ENCODE measurements at places on chromosomes 4 and X.

- DNase-seq = no peak
Measured at GRCh38 chrX:152989292-152989658, 4.6 kb downstream of the PNMA5 start.

GRCh38 chrX:15055146-15055930 lies 182.1 kb downstream of the MOSPD2 start:
- no peak for DNase-seq

DNA sequence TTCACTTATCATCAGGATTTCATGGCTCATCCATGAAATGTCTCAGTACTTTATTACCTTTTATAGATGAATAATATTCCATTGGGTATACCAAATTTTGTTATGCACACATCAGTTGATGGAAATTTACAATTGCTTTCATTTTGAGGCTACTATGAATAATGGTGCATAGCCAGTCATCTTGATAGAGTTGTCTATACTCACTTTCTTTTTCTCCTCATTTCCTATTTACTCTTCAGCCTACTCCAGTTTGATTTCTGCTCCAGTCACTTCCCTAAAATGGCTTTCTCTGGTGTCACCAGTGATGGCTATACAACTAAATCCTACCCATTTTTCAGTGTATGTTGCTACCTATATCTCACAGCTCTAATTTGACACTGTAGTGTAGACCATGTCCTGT lies 743.5 kb upstream of the MAGEB2 start:
- no peak for DNase-seq

DNA sequence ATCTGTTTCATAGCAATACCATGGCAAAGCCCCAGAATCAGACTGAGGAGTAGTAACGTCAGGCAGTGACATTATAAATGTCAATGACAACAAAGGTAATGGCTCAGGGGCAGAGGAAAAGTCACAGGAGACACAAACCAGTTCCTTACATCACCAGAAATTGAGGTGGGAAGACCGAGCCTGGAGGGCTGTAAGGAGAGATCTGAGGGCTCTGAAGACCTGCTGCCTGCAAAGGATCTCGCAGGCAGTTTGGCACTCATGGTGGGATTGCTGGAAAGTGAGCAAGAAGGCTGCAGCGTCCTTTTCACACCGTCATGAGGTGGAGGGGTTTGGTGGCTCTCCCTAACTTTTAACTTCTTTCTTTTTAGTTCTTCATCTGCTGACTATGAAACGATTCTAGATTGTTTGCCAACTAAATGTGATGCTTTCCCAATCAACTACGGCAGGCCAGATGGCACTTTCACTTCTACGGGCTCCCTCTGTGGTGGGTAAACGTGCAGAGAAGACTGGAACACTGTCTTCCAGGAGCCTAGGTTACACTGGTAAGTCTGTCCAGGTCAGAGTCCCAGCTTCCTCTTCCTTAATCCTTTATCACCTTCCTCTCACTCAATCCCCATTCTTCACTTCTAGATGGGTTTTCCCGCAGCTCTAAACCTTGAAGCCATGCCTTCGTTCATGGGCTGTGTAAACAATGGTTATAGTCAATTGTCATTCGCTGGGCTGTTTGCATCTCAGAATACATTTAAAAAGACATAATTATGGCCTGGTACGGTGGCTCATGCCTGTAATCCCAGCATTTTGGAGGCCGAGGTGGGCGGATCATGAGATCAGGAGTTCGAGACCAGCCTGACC lies 58.2 kb downstream of the TBC1D9 start:
- DNase-seq = no peak

- DNase-seq = no peak
Measured at GRCh38 chr4:61992351-61992750, 792.2 kb downstream of the ADGRL3 start.

DNA sequence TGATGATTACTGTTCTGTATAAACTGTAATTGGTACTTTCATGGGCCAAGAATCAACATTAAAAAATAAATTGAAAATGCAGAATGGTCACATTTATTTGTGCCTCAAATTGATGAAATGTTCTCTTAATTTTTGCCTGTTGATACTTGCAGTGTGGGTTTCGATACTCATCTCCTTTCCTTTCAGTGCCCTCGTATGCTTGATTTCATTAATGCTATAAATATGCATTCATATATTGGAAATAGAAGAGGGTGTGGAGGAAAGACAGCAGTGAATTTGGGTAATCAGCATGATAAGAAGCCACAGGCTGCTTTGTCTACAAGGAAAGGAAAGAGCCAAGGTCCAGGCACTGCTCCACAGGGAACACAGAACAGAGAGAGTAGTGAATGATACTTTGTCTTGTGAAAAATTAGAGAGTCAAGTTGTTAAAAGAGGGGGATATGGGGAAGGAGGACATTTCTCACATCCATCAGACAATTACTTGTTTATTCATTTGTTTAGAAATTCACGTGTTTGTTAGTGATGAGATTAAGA lies 1.0 kb upstream of the DDX60 start:
- no peak for DNase-seq

DNA sequence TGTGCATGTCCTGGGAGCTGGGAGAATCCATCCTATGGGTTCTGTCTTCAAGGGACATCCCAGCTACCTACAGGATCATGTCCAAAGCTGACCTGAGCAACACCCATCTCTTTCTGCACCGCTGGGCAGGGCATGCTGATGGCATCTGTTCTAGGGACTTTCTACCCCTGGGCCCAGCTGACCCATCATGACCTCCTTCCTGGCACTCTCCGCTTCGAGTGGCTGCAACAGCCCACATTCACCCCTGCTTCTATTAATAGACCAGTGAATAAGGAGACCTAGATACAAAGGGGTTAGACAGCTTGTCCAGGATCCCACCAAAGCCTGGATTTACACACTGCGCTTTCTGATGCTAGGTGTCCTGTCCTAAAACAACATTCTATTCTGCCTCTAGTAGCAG lies 44.6 kb upstream of the GPR173 start:
- DNase-seq = no peak

DNA sequence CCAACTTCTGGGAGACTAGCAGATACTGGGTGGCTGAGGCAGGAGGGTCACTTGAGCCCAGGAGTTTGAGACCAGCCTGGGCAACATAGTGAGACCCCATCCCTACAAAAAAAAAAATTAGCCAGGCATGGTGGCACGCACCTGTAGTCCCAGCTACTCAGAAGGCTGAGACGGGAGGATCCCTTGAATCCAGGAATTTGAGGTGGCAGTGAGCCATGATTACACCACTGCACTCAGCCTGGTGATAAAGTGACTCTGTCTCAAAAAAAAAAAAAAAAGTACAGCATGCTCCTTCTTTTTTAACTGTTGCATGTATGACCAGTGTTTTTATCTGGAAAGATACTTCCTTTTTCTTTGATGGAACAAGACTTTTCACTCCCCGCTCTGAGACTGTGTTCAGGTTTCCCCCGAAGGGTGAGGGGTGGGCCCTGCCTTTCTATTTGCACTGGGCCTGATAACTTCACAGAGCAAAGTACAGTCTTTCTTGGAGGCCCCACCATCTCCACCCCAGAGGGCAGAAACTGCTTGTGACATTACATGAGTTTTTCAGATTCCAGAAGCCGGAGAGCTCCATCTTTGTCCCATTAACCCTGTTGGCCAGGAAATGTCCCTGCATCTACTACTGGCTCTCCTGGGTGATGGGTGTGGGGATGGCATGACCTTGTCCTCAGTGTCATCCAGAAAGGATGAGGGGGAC lies 35.2 kb downstream of the NYX start:
- DNase-seq = no peak

DNA sequence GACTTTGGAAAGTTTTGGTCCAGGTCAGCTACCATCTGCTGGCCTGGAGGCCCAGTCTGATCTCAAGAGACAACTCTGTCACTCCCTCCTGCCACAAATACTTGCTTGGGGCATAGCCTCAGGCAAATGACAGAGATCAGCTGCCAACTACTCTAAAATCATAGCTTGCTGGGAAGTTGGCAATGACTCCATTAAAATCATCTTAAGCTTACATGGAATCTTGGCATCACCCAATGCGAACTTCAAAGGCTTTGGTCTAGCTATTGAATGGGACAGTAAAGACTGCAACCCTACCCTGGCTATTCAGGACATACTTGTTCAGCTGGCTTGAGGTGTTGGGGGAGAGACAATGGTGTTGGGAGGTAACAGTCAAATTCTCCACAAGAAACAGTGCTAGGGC lies 7.0 kb upstream of the USO1 start:
- no peak for DNase-seq

- no peak for DNase-seq
Measured at GRCh38 chrX:16633754-16634153, 16.2 kb upstream of the S100G start.

DNA sequence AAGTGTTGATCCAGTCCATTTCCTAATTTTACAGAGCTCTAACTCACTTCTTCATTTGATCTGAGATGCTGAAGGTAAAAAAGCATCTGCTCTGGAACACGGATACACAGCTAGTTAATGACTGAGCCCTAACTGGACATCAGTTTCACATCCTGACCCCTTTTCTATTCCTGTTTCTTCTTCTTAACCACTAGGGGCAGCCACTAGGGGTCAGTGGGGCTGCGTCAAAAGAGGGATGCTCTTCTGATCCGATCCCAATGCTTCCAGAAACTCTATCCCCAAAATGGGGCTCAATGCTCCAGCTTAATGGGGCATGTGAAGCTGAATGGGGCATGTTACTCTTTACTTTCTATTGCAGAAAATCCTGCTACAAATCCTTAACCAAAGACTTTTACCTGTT lies 33.4 kb upstream of the PHKA2 start:
- DNase-seq = no peak

DNA sequence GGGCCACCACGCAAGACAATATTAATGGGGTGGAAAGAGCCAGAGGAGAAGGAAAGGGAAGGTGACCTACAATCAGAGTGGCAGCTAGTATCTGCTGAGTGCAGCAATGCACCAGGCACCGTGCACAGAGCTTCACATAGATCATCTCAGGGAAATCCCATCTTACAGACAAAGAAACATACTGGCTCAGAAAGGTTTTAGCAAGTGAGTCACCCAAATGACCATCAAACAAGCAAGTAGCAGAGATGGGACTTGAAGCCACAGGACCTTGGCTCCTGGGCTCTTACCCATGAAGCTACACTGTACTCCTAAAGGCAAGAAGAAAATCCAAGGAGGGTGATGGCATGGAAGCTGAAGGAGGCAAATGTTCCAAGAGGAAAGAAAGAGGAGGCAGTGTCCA lies 6.8 kb downstream of the ANXA5 start:
- DNase-seq = no peak

- DNase-seq = no peak
Measured at GRCh38 chrX:134734466-134734952, 76.2 kb upstream of the PLAC1 start.

GRCh38 chr4:11312389-11312788 lies 116.3 kb downstream of the HS3ST1 start:
- DNase-seq = no peak

DNA sequence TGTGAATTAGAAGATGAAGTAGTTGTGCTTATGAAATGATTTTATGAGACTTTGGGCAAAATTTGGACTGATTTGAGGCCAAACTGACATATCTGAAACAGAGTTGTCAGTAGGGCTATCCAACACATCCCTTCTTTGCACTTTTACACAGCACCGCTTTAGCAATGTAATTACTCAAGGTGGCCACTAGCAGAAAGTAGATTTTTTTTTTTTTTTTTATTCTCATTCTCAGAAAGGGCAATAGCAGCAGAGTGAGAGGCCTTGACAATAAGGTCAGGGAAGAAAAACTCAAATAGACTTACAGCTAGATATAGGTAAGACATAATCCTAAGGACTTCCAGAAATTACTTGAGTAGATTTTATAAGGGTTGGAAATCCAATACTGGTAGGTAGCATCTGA lies 414.3 kb downstream of the NAP1L3 start:
- DNase-seq = no peak

DNA sequence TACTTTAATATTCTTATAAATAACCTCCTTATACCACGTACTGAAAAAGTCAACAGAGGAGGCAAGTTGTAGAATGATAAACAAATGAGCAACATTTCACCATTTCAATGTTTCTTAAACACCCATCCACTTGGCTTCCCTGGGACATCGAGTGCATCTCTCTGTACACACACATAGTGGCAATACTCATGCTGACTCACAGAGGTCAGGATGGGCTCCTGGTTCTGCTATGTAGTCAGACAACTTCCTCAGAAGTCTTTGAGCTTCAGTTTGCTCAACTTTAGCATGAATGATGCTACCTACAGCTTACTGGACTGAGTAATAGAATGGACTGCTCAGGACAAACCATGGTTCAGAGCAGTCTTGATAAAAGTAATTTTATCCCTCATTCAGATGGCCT lies 56.9 kb downstream of the MAD2L1 start:
- no peak for DNase-seq

GRCh38 chr4:41400296-41400695 lies 137.7 kb upstream of the LIMCH1 start:
- no peak for DNase-seq

DNA sequence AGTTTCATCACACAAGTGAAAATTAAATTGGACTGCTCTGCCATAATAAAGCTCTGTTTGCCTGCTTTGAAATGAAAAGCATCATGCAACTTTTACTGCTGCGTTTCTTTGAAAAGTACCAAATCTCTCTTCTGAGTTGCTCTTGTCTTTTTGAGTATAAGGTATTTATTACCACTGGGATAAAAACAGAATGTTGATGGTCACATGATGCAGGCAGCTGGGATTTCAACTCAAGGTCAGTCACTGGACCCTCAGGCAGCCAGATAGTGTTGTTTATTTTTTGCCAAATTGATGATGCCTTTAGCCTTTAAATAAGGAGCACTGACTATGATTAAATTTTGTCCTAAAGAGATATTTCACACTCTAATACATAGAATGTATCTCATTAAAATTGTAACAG lies 32.7 kb downstream of the DMD start:
- no peak for DNase-seq

GRCh38 chr4:37693450-37694190 lies 7.4 kb upstream of the RELL1 start:
- DNase-seq = no peak

DNA sequence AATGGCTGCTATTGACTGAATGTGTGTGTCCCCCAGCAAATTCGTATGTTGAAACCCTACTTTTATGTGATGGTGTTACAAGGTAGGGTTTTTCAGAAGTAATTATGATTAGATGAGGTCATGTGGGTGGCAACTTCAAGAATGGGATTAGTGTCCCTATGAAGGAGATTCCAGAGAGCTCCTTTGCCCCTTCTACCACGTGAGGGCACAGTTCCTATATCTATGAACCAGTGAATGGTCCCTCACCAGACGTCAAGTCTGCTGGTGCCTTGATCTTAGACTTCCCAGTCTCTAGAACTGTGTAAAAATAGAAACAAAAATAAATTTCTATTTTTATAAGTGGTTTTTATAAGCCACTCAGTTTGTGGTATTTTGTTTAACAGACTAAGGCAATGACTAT lies 1137.6 kb upstream of the IGFBP7 start:
- no peak for DNase-seq

DNA sequence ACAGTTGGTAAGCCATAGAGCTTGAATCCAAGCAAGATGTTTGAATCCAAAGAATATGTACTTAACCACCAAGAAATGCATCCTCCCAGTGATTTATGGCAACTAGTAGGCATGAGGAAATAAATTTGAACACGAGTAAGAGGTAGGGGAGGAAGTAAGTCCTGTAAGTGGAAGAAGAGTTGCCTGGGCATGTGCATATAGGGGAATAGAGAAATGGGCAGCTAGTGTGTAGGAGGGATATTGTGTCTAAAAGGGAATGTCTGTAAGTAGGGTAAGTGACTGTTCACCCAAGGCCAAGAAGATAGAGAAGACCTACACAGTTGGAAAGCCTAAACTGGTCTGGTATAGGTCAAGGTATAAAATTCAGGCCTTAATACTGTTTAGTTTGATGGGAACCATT lies 4.6 kb downstream of the SH3BGRL start:
- no peak for DNase-seq

- DNase-seq = no peak
Measured at GRCh38 chr4:38069271-38069760, 109.1 kb downstream of the PTTG2 start.
